ENCODE measurements at places on chromosomes 5 and 9.
A peak's percentile ranks its signal among the peaks of the same experiment; 100 is the strongest.

DNA sequence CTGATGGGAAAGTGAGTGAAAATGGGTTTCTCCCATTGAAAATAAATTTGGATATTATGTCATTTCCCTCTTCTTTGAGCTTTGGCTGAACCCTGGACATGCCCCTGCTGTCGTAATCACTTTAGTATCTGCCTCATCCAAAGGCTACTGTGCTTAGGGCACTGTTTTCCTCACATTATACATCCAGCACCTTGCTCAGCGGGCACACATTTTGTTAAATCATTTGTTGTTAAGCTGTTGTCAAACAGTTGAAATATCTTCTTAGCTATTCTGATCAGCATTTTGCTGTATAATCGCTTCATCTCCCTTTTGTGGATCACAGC, 352.7 kb upstream of the CD180 start:
- no peak for DNase-seq

- DNase-seq, result peak; percentile 71
Observed at GRCh38 chr5:150624334-150625163, 15.9 kb upstream of the SYNPO start.

GRCh38 chr5:73605223-73606087, 20.5 kb upstream of the ARHGEF28 start:
- DNase-seq, result peak; percentile 14

DNA sequence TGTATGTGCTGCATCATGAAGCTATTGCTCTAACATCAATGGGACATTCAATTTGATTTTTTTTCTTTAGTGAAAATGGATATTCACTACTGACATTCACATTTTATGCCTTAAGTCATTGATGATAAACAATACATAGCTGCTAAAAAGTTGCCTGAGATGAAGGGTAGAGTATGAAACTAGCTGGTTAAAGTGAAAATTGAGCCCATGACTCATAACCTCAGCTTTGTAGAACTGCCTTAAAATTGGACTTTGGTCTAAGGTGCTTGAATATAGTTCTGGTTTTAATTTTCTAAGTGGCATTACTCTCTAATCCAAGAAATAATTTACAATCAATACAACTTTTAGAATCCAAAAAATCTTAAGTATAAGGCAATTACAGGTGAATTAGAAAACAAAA, 740.4 kb upstream of the RIOK2 start:
- DNase-seq, result no peak

GRCh38 chr5:168284809-168285208, 6.6 kb upstream of the WWC1 start:
- no peak for DNase-seq

DNA sequence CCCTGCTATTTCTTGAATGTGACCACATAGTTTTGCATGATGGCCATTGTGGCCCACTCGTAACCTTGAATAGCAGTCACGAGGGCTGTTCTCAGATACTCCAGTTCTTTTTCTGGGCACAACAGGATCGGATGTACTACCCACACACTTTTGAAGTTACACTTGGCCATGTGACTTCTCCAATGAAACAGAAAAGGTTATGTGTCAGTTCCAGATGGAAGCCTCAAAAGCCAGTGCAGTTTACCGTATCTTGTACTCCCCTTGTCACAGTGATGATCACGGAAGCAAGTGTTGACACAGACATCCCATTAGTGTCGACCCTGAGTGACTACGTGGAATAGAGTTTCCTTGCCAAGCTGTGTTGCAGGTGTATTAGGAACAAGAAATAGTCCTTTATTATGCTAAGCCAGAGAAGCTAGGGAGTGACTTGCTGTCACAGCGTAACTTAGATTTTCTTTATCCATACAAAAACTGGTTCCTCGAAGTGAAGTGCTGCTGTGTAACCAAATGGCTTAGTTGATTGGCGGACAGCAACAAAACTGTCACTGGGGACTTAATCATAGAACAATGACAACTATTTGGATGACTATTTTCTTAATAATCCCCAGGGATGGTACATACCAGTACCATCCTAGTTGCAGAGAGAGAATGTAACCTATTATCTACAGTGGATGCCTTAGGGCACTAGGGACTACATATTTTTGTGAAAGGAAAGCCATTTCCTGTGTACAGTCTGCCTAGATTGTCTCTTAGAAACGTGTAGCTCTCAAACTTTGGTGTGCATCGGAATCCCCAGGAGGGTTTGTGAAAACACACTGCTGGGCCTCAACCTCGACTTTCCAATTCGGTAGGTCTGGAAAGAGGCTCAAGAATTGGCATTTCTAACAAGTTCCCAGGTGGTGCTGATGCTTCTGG, 90.1 kb upstream of the DMRT1 start:
- peak; percentile 33 for DNase-seq

DNA sequence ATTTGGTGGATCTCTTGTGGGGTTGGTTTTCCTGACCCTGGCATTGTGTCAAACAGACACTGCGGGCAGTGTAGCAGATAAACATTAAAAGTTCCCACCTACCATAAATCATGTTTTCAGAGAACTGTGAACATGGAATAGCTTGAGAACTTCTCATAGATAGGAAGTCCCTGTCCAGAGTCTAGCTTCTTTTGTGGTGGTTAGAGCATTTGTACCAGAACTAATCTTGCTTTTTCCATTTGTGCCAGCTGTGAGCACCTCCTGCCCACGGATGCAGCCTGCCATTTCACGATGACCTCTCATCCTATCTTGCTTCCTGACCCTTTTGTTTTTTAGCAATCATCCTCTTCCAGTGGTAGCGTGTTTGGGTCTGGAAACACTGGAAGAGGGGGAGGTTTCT, 61.4 kb downstream of the FAM78A start:
- no peak for DNase-seq

GRCh38 chr5:32545102-32545800, 40.1 kb upstream of the SUB1 start:
- no peak for DNase-seq

- DNase-seq, result no peak
Observed at GRCh38 chr5:40623480-40624420, 56.0 kb upstream of the PTGER4 start.

- DNase-seq, result no peak
Observed at GRCh38 chr9:134221273-134222017, 57.1 kb upstream of the RNU6ATAC start.

- DNase-seq, result no peak
Observed at GRCh38 chr5:84032324-84032723, 311.7 kb upstream of the HAPLN1 start.

GRCh38 chr5:108201721-108202120, 180.2 kb downstream of the FBXL17 start:
- no peak for DNase-seq

- no peak for DNase-seq
Observed at GRCh38 chr5:155750571-155750970, 576.4 kb upstream of the SGCD start.

DNA sequence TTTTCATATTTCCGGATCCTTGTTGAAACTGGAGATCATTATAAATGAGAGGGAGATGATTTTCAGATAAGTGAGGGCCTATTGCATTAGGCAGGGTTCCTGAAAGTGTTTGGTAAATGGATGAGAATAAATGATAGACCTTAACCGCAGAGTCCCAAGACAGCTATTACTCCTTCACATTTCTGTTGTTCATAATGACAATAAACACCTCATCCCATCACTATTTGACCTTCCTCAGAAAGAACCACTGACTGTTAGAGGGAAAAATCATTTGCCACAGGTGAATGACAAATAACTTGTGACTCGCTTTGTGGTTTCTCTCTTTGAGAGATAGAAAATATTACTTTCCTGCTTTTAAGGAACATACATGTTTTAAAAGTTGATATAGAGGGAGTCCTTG, 47.3 kb upstream of the TRMT10B start:
- no peak for DNase-seq

DNA sequence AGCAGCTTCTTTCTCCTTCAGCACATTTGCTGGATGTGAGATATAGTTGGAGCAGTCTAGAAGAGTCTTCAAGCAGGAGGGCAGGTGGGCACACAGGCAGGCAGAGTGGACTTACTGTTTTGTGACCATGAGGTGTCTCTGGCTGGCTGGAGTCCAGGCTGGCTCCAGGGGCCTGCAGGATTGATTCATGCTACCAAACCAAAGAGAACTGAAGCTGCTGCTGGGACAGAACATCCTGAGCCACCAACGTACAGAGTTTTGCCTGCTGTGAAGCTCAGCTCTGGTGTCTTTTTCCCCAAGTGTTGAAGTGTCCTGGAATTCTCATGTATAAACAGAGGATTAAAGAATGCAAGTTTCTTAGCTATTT, 45.7 kb downstream of the CYSTM1 start:
- no peak for DNase-seq

DNA sequence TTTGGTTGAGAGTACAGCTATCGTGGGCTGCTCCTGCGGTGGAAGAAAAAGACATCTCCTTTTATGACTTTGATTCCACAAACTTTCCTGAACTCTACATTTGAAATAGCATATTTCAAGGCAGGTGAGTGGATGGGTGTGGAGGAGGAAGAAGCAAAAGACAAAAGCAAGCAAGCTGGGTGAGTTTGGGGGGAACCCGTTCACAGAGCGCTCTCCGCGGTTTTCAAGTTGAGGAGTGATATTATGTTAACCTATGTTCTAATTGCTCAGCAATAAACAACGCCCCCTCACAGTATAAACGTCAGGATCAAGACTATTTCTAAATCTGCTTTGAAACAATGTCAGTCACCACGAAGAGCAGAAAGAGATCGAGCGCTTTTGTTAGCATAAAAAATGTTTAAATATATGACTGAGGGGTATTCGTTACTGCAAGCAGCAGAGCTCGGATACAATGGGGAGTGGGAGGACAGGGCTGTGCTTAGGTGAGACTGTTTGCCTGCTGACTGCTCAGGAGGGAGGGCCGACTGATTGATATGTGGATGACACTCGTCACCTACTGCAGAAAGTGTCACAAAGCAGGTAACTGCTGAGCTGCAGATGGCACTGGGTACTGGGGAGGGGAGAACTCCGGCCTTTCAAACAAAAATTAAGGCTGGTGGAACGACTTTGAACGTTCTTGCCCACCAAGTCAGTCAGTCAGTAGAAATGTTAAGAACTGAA, 236.5 kb downstream of the DRD1 start:
- DNase-seq, result no peak

GRCh38 chr9:99015890-99016289, 72.2 kb downstream of the COL15A1 start:
- DNase-seq, result no peak

DNA sequence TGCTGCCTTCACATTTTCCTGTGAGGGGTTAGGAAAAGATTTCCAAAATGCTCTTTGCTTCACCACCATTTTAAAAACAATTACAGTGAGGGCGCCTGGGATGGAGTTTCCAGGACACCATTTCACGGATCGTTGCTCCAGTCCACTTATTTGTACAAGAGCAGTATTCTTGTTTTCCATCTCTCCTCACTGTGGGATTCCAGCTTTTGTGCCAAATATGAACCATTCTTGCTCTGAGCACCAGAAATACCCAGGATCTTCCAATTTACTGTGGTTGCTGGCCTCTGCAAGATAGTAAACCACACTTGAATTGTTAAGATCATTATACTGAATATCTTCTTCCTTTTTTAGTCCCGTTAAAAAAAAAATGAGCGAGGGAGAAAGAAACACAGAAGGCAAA, 899.5 kb downstream of the TLE1 start:
- DNase-seq, result peak; percentile 46

DNA sequence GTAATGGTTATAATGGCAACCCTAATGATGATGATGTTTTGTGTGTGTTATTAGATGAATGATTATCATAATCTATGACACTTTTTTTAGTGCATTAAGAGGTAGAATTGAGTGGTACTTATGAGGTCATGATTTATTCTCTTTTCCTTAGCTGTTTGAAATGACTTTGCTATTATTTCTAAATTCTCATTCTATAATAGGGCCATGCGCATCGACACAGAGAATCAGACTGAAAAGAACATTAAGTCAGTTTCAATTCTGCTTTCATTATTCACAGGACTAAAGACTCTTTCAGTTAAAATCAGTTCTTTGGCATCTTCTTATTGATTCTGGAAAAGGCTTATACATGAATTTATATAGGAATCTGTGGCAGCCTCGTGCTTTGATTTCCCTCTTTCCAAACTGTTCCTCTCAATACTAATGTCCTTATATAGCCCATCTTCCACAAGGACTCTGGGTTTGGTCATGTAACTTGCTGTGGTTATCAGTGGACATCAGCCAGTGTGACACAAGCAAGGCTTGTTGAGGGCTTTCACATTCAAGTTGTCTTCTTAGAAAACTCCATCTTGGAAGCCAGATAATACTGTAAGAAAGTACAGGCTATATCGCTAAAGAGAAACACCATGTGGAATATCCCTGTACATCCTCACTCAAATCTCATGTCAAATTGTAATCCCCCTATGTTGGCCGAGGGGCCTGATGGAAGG, 140.3 kb upstream of the CHD1 start:
- DNase-seq, result no peak

GRCh38 chr5:114038756-114039155, 323.1 kb upstream of the KCNN2 start:
- DNase-seq, result no peak

DNA sequence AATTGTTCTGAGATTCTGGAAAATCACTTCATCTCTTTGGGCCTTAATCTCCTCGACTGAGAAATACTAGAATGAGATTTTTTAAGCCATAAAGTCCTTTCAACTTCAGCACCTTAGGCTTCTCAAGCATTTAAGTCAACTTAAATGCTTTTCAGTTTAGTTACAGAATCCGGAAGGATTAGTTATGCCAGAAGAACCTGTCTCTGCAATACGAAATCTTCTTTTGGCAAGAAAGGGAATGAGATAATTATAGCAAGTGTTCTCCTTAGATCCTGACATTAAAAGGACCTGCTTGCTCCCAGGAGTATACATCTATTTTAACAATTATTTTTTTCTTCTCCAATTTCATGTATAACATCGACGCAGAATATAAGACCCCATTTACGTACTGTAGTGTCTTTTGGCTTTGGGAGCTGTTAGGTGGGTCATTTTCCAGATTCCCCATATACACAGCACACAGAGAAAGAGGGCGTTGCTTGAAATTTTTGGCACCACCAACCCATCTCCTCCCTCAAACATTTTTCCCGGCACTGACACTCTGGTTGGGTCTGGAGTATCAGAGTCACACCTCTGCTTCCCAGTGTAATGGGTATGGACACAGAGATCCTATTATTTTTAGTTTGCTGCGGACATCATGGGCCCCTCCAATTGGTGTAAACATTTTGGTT, 43.6 kb upstream of the CLINT1 start:
- DNase-seq, result no peak

GRCh38 chr9:6305954-6306563, 22.1 kb upstream of the TPD52L3 start:
- DNase-seq, result peak; percentile 57

DNA sequence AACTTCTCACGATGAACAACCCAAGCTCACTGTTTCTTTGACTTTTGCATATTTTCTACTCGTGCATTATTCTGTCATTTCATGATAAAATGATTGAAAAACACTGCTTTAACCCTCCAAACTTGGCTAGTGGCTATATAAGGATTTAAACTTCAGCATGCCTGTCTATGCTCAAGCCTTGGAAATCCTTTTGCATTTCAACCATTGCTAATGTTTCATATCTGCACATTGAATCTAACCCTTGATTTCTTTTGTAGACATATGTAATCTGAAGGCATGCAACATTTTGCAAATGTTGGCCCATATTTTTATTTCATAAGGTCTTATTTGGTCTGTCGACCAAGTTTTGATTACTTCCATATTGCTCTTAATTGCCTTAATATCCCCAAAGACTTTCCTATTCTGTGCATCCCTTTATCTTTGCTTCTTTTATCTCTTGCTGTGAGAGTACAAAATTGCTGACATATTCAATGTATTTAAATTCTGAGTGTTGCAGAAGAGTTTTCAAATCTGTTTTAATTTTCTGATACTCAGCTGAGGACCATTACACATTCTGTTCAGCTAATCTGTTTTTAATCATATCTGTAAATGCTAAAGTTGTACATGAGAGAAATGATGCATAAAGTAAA, 403.7 kb upstream of the ZNF608 start:
- no peak for DNase-seq

GRCh38 chr5:107668154-107669095, 2.3 kb downstream of the EFNA5 start:
- DNase-seq, result peak; percentile 26

Measured in astrocyte of the hippocampus (primary cell).